Airway epithelial cell (primary cell): ENCODE measurements at places on chromosomes 3 and 15. TPM values are rescaled to one million over a fixed set of nuclear protein-coding genes. Genes with fewer than 3 reads are reported as not detected.

The FRMD5 gene
- total RNA-seq, result 1.5 and 2.9 TPM in 2 replicates

The RTP4 gene
- total RNA-seq, result 0.07 TPM in 1 of 2 replicates, not detected in the other

The ZBTB20 gene
- 1.5 TPM in 2 replicates for total RNA-seq

The ZNF710 gene
- 20.0 and 20.3 TPM in 2 replicates for total RNA-seq

The TMEM44 gene
- 8.1 and 9.5 TPM in 2 replicates for total RNA-seq

The EPHA3 gene
- total RNA-seq, result 0.07 TPM in 1 of 2 replicates, not detected in the other

The GOLGA6L10 gene
- total RNA-seq, result 0.42 TPM in 1 of 2 replicates, not detected in the other

The CA12 gene
- total RNA-seq, result 113 and 131 TPM in 2 replicates

The CAMK2N2 gene
- total RNA-seq, result 0.07 TPM in 1 of 2 replicates, not detected in the other

The COLQ gene
- 0.21 TPM in 1 of 2 replicates, not detected in the other for total RNA-seq

The THAP10 gene
- total RNA-seq, result 1.7 and 3.7 TPM in 2 replicates

The TRPM1 gene
- 0.07 TPM in 1 of 2 replicates, not detected in the other for total RNA-seq

The SPTSSB gene
- total RNA-seq, result 7.5 and 18.5 TPM in 2 replicates

The CYP19A1 gene
- not detected in 2 replicates for total RNA-seq

The KBTBD8 gene
- 1.2 and 1.3 TPM in 2 replicates for total RNA-seq

The CORO2B gene
- 0.19 and 0.21 TPM in 2 replicates for total RNA-seq

The LRRK1 gene
- 5.5 and 7.0 TPM in 2 replicates for total RNA-seq

The ZBBX gene
- total RNA-seq, result 0.28 TPM in 1 of 2 replicates, not detected in the other

The ABCF3 gene
- 37.8 and 40.1 TPM in 2 replicates for total RNA-seq

The SATB1 gene
- total RNA-seq, result 2.1 and 6.0 TPM in 2 replicates

The HYAL2 gene
- 81.7 and 102 TPM in 2 replicates for total RNA-seq

The ALS2CL gene
- total RNA-seq, result 49.5 and 57.3 TPM in 2 replicates

The GRK7 gene
- 0.07 TPM in 1 of 2 replicates, not detected in the other for total RNA-seq

The TRIM42 gene
- total RNA-seq, result not detected in 2 replicates

The CCR8 gene
- not detected in 2 replicates for total RNA-seq

The PPARG gene
- total RNA-seq, result 7.0 and 7.1 TPM in 2 replicates

The PDE12 gene
- total RNA-seq, result 21.5 and 22.8 TPM in 2 replicates

The TM6SF1 gene
- total RNA-seq, result 0.14 TPM in 1 of 2 replicates, not detected in the other

The GOLGA6A gene
- not detected in 2 replicates for total RNA-seq

The AP3B2 gene
- 1.1 TPM in 1 of 2 replicates, not detected in the other for total RNA-seq
